ENCODE measurements at places on chromosomes 11 and 22. TPM values are rescaled to one million over a fixed set of nuclear protein-coding genes. Genes with fewer than 3 reads are reported as not detected.
A peak's percentile ranks its signal among the peaks of the same experiment; 100 is the strongest.

GRCh38 chr22:36386351-36386899 is 1.3 kb downstream of the MYH9 start:
- DNase-seq: no peak
- peaks cover 4% of the 10 kb centered on the region for H3K27me3 ChIP-seq
- H3K27ac ChIP-seq: no peak overlapping the region
- H3K4me3 ChIP-seq: peak overlapping the region; percentile 94
- H3K4me1 ChIP-seq: peaks cover 19% of the 10 kb centered on the region
- no peaks in the 10 kb centered on the region for H3K36me3 ChIP-seq

DNA sequence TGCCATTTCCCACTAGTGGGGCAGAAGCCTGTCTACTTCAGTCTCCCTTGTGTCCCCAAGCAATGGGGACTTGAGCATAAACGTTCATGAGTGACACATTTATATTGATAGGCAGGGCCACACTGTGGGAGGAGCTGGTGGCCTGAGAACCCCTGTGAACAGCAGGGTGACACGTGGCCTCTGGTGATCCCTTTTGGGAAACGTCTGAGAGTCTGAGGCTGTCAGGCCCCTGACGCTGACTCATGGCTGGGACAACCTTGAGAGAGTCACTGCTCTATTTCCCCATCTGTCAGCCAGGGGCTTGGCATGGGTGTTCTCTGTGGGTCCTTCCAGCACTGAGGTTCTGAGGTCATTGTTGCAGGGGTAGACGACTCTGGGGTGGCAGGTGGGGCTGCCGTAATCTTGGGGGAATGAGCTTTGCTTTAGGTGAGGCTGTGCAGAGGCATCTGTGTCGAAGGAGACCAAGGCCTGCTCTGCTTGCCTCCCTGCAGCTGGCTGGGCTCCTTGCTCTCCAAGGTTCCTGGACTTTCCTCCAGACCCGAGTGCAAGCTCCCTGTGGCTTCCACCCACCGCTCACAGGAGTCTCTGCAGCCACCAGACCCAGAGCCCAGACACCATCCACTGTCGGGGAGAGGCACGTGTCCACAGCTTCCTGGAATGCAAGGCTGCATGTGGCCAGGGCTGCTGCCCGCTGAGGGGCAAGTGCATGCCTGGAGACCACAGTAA is 54.7 kb downstream of the SMIM38 start:
- no peak overlapping the region for H3K27ac ChIP-seq
- H3K4me3 ChIP-seq: no peak overlapping the region
- peaks cover 6% of the 10 kb centered on the region for H3K4me1 ChIP-seq
- peaks cover 4% of the 10 kb centered on the region for H3K36me3 ChIP-seq

DNA sequence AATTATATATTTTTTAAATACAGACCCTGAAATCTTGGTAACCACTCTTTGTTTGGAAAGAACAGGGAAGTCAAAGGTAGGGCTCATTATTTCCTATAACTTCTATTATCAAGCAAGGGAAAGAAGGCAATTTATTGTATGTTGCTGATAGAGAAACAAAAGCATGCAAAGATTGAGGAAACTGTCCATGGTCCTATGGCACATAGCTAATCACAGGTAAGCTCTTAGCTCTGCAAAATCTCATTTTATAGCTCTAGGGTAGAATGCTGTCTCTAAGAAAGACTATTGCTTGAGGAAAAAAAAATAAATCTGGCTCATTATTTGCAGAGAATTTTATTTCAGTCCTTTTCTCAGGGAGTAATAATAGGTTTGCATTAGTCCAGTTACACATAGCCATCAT is 7.4 kb upstream of the GUCY1A2 start:
- DNase-seq: no peak
- H3K27ac ChIP-seq: no peak overlapping the region
- no peaks in the 10 kb centered on the region for H3K4me1 ChIP-seq
- H3K4me3 ChIP-seq: no peak overlapping the region
- H3K36me3 ChIP-seq: no peaks in the 10 kb centered on the region
- peaks cover 4% of the 10 kb centered on the region for H3K27me3 ChIP-seq

GRCh38 chr11:4839851-4840549 is 9.0 kb downstream of the OR51S1 start:
- H3K36me3 ChIP-seq: no peaks in the 10 kb centered on the region
- H3K4me3 ChIP-seq: no peak overlapping the region
- H3K4me1 ChIP-seq: no peaks in the 10 kb centered on the region
- no peaks in the 10 kb centered on the region for H3K27me3 ChIP-seq

DNA sequence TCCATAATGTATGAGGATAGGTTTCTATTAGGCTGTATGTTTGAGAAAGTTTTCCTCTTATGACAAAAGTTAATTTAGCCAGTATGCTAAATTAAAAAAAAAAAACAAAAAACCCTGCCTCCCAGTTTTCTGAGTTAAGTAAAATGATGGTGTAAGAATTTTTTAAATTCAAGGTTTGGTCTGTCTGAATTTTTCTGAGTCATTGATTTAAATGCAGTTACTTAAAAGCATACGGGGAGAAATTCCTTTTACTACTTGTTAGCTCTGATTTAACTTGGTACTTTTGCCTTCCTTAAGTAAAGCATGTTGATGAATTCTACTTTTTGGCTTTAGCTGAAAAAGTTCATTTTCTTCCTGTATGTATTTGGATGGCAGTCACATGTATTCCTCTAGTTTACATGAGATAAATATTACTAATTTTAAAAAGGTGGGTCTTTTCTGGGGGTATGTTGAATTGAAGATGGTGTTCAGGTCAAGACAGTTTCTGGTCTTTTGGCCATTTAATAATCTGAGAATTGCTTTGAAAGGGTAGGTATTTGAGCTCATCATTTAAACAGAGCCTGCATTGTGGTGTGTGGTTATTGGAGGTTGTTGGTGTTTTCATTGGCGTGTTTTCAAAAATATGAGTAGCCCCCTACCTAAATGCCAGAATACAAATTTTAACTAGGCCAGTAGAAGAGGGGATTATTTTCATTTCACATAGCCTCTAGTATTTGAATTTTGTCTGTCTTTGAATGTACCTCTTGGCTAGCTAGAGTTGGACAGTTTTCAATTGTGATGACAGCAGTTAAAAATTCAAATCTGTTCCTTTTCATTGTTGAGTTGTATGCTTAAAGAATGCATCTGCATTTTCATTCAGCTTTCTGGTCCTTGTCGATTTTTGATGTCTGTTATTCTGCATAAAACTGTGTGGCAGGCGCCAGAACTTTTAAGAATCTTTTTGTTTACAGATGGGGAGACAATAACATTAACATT is 64.7 kb downstream of the MTMR3 start:
- H3K4me1 ChIP-seq: peaks cover 16% of the 10 kb centered on the region
- DNase-seq: no peak
- no peaks in the 10 kb centered on the region for H3K36me3 ChIP-seq
- no peak overlapping the region for H3K27ac ChIP-seq

GRCh38 chr11:67056267-67057204 is at the start of gene RHOD:
Gene RHOD, plus strand, starts transcription at chr11:67056847. Its CDS starts 56 bp downstream, at chr11:67056903.
- H3K4me1 ChIP-seq: peaks cover 4% of the 10 kb centered on the region
- H3K27ac ChIP-seq: no peak within 1 kb of the TSS
- no peaks in the 10 kb centered on the region for H3K36me3 ChIP-seq
- peaks cover 8% of the 10 kb centered on the region for H3K27me3 ChIP-seq
- peak within 1 kb of the TSS; percentile 63 for H3K4me3 ChIP-seq
- peak; percentile 57 for DNase-seq

- no peak overlapping the region for H3K27ac ChIP-seq
- peaks cover 9% of the 10 kb centered on the region for H3K36me3 ChIP-seq
- no peaks in the 10 kb centered on the region for H3K4me1 ChIP-seq
- DNase-seq: no peak
- no peaks in the 10 kb centered on the region for H3K27me3 ChIP-seq
Observed at GRCh38 chr22:48925450-48925849, 902.2 kb downstream of the BRD1 start.

The CRYBB2 gene
- total RNA-seq: not detected

The IRF7 gene
- total RNA-seq: 17.7 TPM

The B3GAT1 gene
- total RNA-seq: 240 TPM

The NPAS4 gene
- 0.78 TPM for total RNA-seq

The PDGFB gene
- total RNA-seq: 0.44 TPM

The FOLH1 gene
- total RNA-seq: 1.1 TPM

Measured in glutamatergic neuron (in vitro differentiated cells).